ENCODE measurements at places on chromosomes 7 and 10. TPM values are rescaled to one million over a fixed set of nuclear protein-coding genes. Genes with fewer than 3 reads are reported as not detected.

ZSCAN25 gene
- total RNA-seq: 10.2 TPM

NKX2-3 gene
- not detected for total RNA-seq

SEMA3A gene
- 1.5 TPM for total RNA-seq

AGR3 gene
- total RNA-seq: not detected

GSTO2 gene
- 12.3 TPM for total RNA-seq

PTPN12 gene
- 57.9 TPM for total RNA-seq

MYO1G gene
- total RNA-seq: 2.2 TPM

CPED1 gene
- 111 TPM for total RNA-seq

AMPH gene
- 0.42 TPM for total RNA-seq

DNA sequence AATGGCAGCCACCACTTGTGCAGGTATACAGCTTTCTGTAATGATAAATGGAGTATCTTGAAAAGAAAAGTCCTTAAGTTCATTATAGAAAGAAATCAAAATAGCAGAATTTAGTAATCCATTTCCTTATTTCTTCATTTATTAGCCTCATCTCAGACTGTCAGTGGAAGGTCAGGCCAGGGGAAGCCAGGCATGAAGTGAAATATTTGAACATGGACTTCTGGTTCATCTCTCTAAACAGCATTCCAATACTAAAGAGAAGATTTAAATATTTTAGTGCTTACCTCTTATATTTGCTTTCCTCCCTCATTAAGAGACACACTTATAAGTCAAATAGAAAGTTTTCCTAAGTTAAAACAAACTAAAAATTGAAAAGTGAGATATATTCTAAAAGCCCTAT, 26.8 kb downstream of the TRDMT1 start:
- H3K4me1 ChIP-seq: peaks cover 3% of the 10 kb centered on the region
- no peak overlapping the region for H3K27ac ChIP-seq
- H3K27me3 ChIP-seq: no peaks in the 10 kb centered on the region

- H3K36me3 ChIP-seq: no peaks in the 10 kb centered on the region
- no peak overlapping the region for H3K27ac ChIP-seq
- DNase-seq: no peak
- H3K4me3 ChIP-seq: no peak overlapping the region
- H3K27me3 ChIP-seq: no peaks in the 10 kb centered on the region
- H3K4me1 ChIP-seq: no peaks in the 10 kb centered on the region
Observed at GRCh38 chr7:142883571-142884285, 1.8 kb downstream of the TRPV6 start.

GRCh38 chr7:49791088-49791741, 17.8 kb downstream of the VWC2 start:
- no peaks in the 10 kb centered on the region for H3K4me1 ChIP-seq
- H3K4me3 ChIP-seq: no peak overlapping the region
- no peaks in the 10 kb centered on the region for H3K36me3 ChIP-seq
- no peak overlapping the region for H3K27ac ChIP-seq
- no peak for DNase-seq

- no peak for DNase-seq
- H3K36me3 ChIP-seq: no peaks in the 10 kb centered on the region
- no peaks in the 10 kb centered on the region for H3K4me1 ChIP-seq
- no peaks in the 10 kb centered on the region for H3K27me3 ChIP-seq
- H3K4me3 ChIP-seq: no peak overlapping the region
Observed at GRCh38 chr10:128062881-128063563, 63.2 kb downstream of the MKI67 start.

- H3K27ac ChIP-seq: no peak overlapping the region
- H3K36me3 ChIP-seq: no peaks in the 10 kb centered on the region
- H3K4me1 ChIP-seq: no peaks in the 10 kb centered on the region
- DNase-seq: no peak
- no peaks in the 10 kb centered on the region for H3K27me3 ChIP-seq
- no peak overlapping the region for H3K4me3 ChIP-seq
Observed at GRCh38 chr7:128247640-128248194, 6.6 kb downstream of the LEP start.

DNA sequence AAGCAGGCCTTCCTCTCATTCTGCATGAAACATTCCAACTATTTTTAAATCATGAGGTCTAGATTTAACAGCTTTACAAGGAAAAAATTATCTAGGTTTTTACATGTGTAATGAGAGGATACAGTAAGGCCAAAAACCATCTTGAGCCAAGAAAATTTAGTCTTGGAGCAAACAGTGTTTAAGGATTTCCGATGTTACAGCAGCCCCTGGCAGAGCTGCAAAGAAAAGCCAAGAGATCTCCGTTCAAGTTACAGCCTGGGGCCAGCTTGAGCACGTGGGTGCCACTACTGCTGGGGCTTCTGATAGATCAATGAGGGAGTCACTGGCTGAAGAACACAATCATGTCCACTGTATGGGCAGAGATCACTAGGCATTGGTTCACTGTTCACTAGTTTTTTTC, 156.2 kb downstream of the EVX1 start:
- DNase-seq: no peak
- no peaks in the 10 kb centered on the region for H3K36me3 ChIP-seq
- H3K27me3 ChIP-seq: no peaks in the 10 kb centered on the region
- H3K27ac ChIP-seq: no peak overlapping the region
- peaks cover 5% of the 10 kb centered on the region for H3K4me1 ChIP-seq

DNA sequence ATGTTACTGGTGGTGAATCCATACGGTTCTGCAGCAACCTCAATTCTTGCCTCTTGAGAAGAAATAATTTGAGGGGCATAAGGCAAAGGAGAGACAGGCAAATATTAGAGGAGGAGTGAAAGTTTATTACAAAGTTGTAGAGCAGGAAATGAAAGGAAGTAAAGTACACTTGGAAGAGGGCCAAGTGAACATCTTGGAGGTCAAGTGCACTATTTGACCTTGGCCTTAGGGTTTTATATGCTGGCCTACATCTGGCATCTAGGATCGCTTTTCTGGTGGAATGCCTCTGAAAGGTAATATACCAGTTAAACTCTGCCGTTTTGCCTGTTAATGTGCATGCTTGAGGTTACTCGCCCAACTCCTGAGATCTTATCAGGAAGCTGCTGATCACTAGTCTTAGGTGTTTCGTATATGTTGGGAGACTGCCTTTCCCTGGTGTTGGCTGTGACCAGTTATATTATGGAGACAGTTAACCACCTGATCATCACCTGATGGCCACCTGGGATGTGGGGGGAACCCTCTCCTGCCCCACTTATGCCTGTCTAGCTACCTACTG, 66.1 kb upstream of the CYP2C18 start:
- H3K4me1 ChIP-seq: no peaks in the 10 kb centered on the region
- DNase-seq: no peak
- H3K4me3 ChIP-seq: no peak overlapping the region
- H3K27ac ChIP-seq: no peak overlapping the region
- no peaks in the 10 kb centered on the region for H3K27me3 ChIP-seq

DNA sequence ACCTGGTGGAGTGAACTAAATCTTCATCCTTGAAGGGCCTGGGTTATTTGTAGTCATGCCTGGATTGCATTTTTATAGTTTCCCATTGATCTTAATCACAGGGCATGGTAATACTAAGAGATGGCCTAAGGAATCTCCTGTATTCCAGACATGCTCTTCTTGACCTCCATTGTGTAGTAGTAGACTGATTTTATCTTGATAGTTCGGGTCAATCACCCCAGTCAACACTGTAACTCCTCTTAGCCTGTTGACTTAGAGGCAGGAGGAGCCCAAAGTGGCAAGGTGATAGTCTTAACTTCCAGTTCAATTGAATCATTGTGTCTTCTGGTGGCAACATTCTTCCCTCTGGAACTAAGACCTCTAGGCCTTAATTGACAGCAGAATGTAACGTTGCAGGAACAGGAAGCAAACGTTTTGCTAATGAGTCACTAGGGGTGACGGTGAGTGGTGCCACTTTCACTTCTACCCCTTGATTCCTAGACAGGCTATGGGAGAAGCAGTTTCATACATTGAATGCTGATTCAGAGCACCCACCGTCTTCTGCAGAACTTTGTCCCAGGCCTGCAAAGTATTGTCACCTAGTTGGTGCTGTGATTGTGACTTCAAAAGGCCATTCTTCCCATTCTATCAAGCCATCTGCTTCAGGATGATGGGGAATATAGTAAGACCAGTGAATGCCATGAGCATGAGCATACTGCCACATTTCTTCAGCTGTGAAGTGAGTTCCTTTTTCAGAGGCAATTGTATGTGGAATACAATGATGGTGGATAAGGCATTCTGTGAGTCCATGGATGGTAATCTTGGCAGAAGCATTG, 24.0 kb upstream of the PAPSS2 start:
- H3K36me3 ChIP-seq: no peaks in the 10 kb centered on the region
- H3K27me3 ChIP-seq: no peaks in the 10 kb centered on the region
- no peaks in the 10 kb centered on the region for H3K4me1 ChIP-seq
- no peak overlapping the region for H3K27ac ChIP-seq
- H3K4me3 ChIP-seq: no peak overlapping the region

DNA sequence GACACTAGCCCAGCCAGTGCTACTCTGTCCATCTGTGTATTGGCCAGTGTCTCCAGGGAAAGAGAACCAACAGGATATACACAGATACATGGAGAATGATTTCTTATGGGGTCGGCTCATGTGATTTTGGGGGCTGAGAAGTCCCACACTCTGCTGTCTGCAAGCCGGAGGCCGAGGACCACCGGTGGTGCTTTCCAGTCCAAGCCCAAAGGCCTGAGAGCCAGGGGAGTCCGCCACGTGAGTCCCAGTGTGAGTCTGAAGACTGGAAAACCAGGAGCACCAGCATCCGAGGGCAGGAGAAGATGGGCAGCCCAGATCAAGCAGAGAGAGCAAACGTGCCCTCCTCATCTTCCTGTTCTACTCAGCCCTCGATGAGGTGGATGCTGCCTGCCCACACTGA, 71.5 kb downstream of the C10orf143 start:
- DNase-seq: no peak
- H3K27ac ChIP-seq: no peak overlapping the region

GRCh38 chr10:60496181-60496580, 106.5 kb upstream of the ANK3 start:
- no peak for DNase-seq
- no peaks in the 10 kb centered on the region for H3K36me3 ChIP-seq
- H3K27me3 ChIP-seq: no peaks in the 10 kb centered on the region
- peaks cover 3% of the 10 kb centered on the region for H3K4me1 ChIP-seq

- no peaks in the 10 kb centered on the region for H3K4me1 ChIP-seq
- H3K27me3 ChIP-seq: no peaks in the 10 kb centered on the region
- DNase-seq: no peak
- H3K36me3 ChIP-seq: no peaks in the 10 kb centered on the region
- no peak overlapping the region for H3K4me3 ChIP-seq
Observed at GRCh38 chr7:2245883-2246675, 4.1 kb downstream of the NUDT1 start.

DNA sequence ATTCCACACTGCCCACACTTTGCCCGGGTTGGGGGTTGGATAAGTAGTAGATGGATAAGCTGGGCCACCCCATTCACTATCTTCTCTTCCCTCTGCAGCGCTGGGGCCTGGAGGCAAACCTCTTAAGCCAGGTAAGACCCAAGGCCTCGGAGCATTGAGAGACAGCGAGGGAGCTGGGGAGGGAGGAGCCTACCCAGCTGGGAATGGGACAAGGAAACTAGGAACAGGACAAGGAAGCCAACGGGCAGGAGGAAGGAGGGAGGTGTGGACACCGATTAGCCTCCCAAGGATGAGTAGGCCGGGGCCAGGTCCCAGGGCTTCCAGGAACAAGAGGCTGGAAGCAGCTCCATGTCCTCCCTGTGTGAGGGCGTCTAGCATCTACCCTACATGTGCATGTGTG, 9.6 kb downstream of the ELN start:
- DNase-seq: no peak
- no peak overlapping the region for H3K4me3 ChIP-seq

DNA sequence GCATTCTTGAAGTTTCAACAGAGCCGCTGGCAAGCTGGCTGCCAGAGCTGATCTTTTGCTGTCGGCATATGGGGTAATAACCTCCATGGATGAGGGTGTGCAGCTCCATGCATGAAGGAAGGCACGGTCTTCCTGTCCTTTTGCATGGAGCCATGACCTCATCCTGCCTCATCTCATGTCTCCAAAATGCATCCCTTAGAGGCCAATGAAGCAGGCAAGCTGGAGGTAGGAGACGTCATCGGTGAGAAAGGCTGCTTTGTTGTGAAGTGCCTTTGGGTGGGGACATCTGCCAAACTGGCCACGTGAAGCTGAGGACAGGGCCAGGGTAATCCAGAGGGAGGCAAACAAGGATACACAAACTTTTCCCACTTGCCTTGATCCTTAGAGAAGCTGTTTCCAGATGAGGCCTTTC, 161.5 kb upstream of the TBX20 start:
- no peak overlapping the region for H3K4me3 ChIP-seq
- H3K27ac ChIP-seq: no peak overlapping the region
- no peaks in the 10 kb centered on the region for H3K27me3 ChIP-seq
- H3K4me1 ChIP-seq: no peaks in the 10 kb centered on the region
- DNase-seq: no peak

DNA sequence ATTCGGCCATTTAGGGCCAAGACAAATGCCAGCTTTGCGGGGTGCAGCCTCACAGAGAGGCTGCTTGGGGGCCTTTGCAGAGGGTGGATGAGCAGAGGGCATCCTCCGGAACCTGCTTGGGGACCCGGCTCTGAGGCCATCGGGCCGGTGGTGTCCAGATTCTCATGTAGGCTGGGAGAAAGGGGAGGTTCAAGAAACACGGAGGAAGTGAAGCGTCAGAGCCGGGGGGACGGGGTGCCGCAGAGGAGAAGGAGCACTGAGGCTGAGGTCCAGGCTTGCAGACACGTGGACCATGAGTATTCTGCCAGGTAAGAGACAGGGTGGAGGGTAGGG, 150.7 kb upstream of the SHH start:
- no peak overlapping the region for H3K4me3 ChIP-seq
- no peaks in the 10 kb centered on the region for H3K4me1 ChIP-seq
- no peaks in the 10 kb centered on the region for H3K36me3 ChIP-seq
- no peak for DNase-seq
- no peaks in the 10 kb centered on the region for H3K27me3 ChIP-seq

DNA sequence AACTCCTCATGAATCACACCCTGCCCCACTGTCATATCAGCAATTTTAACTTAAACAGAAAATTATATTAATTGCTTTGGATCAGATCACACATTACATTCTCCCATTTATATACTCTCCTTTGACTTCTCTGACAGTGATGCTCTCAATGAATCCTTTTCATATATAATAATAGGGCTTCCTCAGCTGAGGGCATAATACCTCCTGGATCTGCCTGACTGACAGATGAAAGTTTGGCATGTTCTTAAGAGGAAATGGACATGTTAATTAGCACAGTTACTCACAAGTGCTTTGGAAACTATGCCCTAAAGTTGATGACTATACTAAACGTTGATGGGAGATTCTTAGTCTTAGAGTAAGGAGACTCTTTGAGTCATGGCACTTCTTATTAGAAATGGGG, 478.2 kb upstream of the LRRN3 start:
- H3K27me3 ChIP-seq: no peaks in the 10 kb centered on the region
- H3K4me3 ChIP-seq: no peak overlapping the region
- H3K27ac ChIP-seq: no peak overlapping the region
- no peaks in the 10 kb centered on the region for H3K36me3 ChIP-seq
- no peak for DNase-seq
- no peaks in the 10 kb centered on the region for H3K4me1 ChIP-seq

DNA sequence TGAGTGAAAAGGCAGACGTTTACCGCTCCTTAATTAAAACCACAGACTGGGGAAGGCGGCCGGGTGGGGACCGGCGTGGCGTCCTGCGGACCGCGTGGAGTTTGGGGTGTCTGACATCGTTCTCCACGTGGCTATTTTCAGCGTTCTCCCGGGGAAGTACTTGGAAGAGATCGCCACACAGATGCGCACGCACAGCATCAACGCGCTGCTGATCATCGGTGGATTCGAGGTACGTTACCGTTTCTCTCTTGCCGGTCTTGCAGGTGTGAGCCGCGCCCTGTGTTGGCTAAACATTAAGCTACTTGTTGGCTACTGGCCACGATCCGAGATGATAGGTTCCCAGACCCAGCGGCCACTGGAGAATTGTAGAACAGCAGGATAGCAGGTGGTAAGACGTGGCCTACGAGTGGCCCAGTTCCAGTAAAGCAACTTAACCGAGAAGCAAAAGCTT, 51.3 kb downstream of the PFKP start:
- no peak overlapping the region for H3K27ac ChIP-seq
- no peak overlapping the region for H3K4me3 ChIP-seq
- no peaks in the 10 kb centered on the region for H3K4me1 ChIP-seq
- no peaks in the 10 kb centered on the region for H3K36me3 ChIP-seq
- no peaks in the 10 kb centered on the region for H3K27me3 ChIP-seq
